Ecto neural progenitor cell (in vitro differentiated cells): ENCODE measurements at places on chromosomes 7 and 10.

DNA sequence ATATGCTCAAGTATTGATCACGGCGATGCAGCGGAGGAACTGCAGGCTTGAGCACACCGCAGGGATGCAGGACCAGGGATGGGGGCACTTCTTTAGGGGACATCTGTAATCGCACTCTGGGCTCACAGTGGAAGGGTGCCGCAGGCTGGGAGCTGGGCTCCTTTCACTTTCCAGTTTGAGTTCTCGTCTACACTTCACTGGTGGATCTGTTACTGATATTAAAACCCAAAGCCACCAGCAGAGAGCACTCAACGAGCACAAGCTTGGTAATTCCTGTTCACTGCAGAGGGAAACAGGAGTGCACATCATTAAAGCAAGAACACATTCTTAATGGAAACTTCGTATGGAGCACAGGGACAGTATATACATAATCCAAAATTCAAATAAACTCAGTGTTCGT lies 91.3 kb downstream of the PARD3 start:
- no peak for DNase-seq

DNA sequence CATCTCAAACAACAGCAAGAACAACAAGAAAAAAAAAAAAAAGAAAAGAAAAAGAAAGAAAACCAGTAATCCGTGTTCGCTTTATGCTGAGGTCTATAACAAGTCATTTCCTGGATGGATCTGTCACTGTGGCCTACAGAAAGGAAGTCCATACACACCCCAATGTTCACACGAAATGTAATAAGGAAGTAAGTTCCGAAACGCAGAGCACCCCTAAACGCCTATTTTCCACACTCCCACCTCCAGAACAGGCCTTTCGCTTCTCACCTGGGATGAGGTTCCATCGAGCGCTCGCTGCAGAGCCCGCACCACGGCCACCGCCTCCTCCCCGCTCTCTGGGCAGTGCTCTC lies 735 bp downstream of the ZNF394 start:
- no peak for DNase-seq

- DNase-seq: peak; percentile 45
These were observed 8.6 kb downstream of the GPRIN2 start for GRCh38 chr10:46547541-46548497.

- no peak for DNase-seq
These were observed 3.8 kb downstream of the AGAP3 start for GRCh38 chr7:151089893-151090730.

- no peak for DNase-seq
These were observed 5.4 kb upstream of the GRM8 start for GRCh38 chr7:127258111-127258510.

DNA sequence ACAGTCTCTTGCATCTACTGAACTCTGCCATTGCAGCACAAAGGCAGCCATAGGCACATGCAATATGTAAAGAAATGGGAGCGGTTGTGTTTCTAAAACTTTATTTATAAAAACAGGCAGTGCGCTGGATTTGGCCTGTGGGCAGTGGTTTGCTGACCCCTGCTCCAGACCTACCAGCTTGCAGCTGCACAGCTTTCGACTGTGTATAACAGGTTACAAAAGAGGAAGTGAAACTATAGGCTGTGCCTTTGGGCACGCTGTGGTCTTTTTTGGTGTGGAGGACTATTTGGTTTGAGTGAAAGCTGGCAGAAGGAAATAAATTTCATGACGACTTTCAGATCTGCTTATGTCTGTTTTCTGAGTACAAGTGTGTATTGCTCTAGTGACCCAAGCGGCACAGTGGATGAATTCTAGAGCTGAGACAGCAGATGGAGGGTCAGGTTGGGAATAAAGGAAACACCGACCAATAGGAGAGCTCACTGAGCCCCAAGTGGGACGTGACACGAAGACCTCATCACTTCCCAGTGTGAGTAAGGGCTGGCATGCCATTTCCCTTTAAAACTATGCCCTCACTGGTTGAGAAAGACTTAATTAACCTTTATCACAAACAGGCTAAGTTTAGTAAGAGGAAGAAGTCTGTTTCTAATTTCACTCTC lies 152.7 kb downstream of the ANK3 start:
- no peak for DNase-seq

- DNase-seq: peak; percentile 19
These were observed 188.3 kb downstream of the WDR37 start for GRCh38 chr10:1244493-1244892.

DNA sequence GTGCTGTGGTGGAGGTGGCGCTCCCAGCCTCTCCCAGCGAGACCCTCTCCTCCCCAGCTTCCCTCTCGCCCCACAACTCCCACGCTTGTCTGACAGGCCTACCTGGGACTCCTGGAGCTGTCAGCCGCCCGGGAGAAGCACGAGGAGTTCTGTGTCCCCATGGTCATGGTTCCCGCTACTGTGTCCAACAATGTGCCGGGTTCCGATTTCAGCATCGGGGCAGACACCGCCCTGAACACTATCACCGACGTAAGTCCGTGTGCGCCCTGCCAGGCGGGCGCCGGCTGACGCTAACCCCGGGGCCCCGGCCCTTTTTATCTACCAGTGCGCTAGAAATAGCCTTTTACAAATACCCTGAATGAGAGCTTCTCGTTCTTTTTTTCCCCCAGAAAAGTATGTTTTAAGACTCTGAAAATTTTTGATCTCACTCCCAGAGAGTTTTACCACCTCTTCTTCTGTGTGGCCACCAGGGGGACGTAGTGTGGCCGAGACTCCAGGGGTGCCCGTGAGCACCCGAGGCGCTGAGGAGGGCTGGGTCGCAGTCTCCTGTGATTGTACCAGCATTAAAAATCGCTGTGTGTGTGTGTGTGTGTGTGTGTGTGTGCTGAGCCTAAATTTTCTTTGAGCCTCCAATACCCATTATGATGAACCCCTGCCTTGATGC lies 52.6 kb downstream of the PFKP start:
- no peak for DNase-seq

DNA sequence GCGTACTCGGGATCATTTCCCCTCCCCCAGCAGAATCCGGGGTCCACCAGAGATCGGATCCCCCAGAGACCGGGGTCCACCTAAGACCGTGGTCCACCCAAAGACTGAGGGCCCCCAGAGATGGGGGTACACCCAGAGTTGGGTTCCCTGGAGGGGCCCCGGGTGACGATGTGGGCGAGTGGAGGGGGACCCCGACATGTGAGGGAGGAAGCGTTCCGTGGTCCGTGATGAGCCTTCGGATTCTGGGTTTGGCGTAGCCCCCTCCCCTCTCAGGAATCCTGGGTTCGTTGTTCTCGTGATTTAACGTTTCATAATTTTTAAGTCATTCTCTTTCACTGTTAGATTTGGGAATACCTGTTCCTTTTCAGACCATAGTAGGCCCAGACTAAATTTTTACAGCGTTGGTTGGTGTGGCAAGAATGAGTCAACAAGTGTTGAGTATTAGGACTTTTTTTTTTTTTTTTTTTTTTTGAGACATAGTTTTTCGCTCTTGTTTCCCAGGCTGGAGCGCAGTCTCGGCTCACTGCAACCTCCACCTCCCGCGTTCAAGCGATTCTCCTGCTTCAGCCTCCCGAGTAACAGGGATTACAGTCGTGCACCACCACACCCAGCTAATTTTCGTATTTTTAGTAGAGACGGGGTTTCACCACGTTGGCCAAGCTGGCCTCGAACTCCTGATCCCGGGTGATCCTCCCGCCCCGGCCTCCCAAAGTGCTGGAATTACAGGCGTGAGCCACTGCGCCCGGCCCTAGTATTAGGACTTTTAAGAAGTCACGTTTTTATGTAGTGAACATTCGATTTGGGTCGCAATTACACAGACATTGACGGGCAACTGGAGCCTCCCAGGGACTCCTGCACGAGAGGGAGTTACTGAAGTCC lies 672 bp downstream of the GTPBP4 start:
- DNase-seq: no peak

- no peak for DNase-seq
These were observed 17.0 kb downstream of the SUN3 start for GRCh38 chr7:48011951-48012350.

GRCh38 chr10:28317760-28318159 lies 14.9 kb upstream of the MPP7 start:
- no peak for DNase-seq
